ENCODE measurements at places on chromosomes 4 and X.

DNA sequence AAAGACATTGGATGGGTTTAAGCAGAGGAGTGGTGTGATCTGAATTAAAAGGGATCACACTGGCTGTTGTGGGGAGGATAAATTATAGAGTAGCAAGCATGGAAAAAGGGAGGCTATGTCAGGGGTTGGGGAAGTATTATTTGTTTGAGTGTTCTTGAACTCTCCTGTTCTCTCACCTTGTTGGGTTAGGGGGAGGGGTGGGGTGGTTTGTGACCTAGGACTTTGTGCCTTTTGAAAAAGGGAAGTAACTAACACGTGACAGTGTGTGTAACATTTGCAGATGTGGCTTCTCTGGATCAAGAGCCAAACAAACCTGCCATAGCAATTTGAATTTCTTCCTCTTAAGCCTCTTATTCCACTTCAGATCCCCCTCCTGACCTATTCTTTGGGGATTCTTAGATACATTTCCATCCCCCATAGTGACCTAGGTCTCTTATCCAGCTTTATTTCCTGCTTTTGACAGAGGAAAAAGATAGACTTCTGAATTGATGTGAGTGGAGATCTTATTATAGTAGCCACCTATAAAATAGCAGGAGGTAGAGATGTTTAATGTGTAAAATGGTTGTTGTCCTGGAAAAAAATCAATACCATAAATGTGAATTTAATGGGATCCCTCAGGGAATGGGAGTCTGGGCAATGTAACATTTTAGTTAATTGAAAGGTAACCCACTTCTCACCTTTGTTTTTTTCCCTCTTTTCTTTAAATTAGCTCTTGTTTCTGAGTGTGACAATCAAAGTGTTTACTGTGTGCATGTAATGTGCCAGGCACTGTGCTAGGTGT is 120.4 kb downstream of the CT47B1 start:
- DNase-seq = no peak

DNA sequence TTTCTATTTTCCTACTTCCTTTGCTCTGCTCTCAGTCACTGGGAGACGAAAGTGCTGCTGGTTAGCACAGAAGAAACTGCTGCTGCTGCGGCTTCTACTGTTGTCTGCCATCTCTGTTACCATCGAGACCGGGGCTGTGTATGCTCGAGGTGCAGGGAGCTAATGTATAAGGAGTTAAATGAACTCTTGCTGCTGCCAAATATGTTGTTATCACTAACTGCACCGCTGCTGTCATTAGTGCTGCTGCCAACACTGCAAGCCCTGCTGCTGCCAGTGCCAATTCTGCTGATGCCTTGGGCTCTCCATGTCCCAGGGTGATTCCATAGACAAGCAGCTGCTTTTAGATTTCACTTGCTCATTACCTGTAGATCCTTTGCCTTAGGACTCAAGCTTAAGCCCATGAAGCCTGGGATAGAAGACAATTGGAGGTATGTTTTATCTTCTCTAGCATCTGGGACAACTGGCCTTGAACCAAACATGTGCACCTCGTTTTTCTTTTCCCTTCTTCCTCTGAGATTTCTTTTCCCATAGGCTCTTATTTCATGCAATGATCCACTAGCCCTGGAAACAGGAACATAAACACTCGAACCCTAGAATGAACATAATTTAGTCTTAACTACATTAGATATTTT is 107.8 kb downstream of the CCSER1 start:
- no peak for DNase-seq

GRCh38 chr4:26204249-26204825 is 116.5 kb upstream of the RBPJ start:
- DNase-seq = no peak

- DNase-seq = peak; percentile 34
These were observed 82.0 kb downstream of the IRF2 start for GRCh38 chr4:184392316-184392715.

- DNase-seq = no peak
These were observed 59.1 kb downstream of the MRPL1 start for GRCh38 chr4:77921701-77922100.

DNA sequence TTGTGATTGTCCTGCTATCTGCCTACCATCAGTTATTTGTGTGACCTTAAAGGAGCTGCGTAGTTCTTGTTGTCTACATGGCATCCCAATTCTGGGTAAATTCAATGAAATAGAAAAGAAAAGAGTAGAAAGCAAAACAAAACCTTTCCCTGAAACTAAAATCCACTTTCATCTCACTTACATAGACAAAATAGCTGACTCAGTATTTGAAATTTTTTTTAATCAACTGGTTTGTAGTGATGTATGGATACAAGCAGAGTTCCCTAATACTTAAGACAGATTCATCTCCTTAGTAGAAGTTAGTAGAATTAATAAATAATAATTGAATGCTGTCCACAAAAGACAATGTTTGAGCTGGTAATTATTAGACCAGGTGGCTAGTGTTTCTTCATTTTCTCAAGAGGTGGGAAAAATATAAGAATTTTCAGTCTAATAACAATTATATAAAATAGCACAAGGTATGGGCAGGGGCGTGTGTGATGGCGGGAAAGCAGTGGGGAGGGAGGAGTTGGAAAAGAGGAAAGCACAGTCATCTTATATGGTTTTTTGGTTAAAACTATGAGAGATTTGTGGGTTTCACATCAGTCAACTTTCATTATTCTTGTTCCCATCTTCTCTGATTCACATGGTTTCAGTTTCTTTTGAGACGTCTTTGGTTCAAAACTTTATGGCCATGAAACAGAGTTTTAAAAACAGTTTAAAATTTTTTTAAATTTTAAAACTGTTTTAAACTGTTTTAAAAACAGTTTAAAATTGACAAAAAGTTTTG is 275.2 kb downstream of the SPRY1 start:
- DNase-seq = no peak

- no peak for DNase-seq
These were observed 254.5 kb upstream of the PPARGC1A start for GRCh38 chr4:24144381-24144780.

GRCh38 chr4:118682928-118683327 is 2.3 kb upstream of the METTL14 start:
- no peak for DNase-seq

DNA sequence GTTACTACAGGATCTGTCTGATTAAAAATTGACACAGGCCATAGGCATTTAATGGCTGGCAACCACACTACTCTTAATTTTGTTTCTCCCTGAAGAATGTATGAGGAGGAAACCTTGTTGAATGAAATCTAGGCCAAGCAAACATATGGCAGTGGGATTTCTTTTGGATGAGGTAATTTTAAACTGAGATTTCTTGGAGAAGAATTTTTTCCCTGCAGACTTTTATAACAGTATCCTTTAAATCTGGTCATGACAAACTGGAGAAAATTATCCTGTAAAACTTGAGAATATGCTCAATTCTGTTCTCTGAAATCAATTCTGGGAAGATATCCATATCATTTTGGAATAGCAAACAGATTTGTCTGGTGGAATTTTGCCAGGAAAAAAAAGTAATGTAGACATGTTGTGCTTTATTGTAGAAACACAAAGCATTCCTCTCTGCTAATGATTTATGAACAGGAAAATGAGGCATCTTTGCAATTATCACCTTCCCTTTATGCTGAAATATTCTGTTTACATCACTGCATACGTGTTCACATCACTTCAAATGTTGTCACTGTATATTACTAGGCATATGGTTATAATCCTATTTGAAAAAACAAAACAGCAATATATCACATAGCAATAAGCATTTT is 108.3 kb upstream of the ARSJ start:
- no peak for DNase-seq

DNA sequence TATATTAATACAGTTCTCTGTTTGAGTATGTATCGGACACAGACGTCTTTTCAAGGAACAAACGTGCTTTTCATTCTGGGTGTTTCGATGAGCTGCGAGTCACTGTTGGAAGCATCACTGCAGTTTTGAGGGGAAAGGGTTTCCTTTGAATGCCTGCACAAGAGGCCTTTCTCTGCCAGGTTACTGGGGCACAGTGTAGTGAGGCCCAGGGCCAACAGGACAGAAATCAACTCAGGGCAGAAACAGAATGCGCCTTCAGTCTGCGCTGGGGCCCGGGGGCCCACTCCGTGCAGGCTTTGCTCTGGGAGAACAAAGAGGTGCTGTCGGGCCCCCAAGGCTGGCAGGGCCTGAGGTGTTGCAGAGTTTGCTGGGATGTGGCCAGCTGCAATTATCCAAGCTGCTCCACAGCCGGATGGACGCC is 2.3 kb upstream of the PPP2R3B start:
- DNase-seq = no peak

GRCh38 chrX:73182502-73183114 is 32.0 kb downstream of the NAP1L2 start:
- no peak for DNase-seq

DNA sequence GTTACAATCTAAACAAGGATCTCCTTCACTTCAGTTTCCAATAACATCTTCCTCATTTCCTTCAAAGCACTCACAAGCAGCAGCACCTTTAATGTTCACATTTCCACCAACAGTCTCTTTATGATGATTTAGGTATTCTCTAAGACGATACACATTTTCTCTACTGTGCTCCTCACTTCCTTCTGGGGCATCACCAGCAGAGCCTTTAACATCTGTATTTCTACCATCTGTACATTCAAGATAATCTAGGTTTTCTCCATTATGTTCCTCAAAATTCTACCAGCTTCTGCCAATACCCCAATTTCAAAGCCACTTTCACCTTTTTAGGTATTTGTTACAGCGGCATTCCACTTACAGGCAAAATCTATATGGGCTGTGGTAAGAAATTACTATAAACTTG is 80.6 kb downstream of the FBXW7 start:
- no peak for DNase-seq

DNA sequence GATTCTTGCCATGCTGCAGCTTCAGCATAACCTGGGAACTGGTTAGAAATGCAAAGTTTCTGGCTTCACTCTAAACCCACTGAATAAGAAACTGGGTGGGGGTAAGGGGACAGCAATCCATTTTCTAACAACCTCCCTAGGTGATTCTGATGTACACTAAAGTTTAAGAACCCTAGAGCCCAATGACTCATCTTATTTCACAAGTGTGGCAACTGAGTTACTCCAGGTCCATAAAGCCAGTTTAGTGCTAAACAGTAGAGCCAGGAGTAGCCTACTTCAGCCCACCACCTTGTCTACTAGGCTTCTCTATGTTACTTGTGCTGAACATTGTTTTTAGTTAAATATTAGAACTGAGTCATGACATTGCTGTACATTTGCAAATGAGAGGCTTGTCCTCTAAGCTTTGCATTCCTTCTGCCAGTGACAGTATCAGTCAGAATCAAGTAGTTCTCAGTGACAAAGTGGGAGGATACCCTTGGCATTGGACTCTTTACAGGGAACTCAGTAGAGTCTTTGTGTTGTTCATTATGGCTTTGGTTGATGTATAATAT is 518.0 kb downstream of the RPA4 start:
- DNase-seq = no peak

- DNase-seq = no peak
These were observed 28.6 kb downstream of the TRPC3 start for GRCh38 chr4:121923306-121923705.

- no peak for DNase-seq
These were observed 9.4 kb downstream of the GPRIN3 start for GRCh38 chr4:89298155-89298554.

DNA sequence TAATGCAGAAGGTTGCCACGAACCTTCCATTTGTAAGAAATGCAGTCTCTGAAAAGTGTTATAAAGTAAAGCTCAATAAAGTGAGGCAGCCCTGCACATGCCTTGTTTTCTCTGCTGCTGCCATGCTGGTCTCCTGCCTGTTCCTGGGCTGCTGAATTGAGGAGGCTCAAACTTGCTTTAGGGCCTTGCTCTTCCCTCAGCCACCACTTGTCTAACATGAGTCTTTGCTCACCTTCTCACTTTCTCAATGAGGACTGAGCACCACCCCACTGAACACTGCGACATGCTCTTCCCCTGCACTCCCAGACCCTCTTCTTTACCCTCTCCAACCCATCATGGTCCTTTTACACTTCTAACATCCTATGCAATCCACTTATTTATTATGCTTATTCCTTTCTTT is 25.2 kb upstream of the MFAP3L start:
- no peak for DNase-seq

DNA sequence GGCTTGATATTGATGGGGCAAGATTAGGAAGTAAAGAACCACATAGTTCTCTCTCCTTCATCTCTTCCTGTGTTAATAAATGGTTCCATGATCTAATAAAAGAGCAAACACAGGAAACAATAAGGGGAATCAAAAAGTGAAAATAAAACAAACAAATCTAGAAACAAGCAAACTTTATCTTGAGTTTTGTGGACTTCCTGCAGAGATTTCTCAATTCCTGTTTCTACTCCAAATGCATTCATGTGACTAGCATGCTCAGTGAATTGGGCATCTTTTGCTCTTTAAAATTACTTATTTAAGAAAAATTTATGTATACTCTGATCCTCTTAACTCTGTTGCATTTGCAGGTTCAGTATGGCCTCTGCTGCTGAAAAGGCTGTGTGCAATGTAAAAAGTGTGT is 682.0 kb downstream of the KCTD8 start:
- no peak for DNase-seq

- DNase-seq = no peak
These were observed at the start of gene FRMPD3 for GRCh38 chrX:107448998-107449835. Gene FRMPD3 (plus strand): TSS chrX:107449652. CDS start chrX:107526589, 76,937 bp downstream.

DNA sequence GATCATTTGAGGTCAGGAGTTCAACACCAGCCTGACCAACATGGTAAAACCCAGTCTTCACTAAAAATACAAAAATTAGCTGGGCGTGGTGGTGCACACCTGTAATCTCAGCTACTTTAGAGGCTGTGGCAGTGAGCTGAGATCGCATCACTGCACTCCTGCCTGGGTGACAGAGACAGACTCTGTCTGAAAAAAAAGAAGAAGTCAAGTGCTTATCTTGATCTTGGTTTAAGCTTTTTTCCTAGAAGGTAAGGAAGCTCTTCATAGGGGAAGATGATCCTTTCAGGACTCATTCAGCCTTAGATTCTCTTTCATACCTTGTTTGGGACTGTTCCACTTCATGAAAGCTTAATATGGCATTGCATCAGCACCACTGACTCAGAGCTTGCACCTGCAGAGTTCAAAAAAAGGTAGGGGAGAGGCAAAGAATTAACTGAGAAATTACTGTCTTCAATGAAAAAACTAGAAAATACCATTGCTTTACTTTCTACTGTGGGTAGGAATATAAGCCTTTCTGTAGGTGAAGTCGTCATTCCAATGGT is 70.8 kb upstream of the EPGN start:
- no peak for DNase-seq

DNA sequence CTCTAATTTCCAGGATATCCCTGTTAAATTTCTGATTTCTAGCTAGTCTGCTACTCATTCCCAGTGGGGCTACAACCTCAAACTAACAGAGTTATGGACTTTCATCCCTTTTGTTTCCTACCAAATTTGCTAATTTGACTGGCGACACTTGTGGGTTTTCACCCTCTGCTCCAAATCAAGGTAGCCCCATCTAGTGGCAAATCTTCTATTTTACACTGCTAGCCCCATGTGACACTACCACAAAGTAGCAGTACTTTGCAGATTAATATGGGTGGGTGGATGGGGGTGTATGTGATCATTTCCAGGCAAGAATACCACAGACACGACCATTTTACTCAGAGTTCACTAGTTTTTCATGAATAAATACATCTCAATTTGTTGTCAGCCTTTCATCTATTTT is 150.3 kb downstream of the MSL3 start:
- DNase-seq = no peak

GRCh38 chrX:63784902-63785707 is at the start of gene ARHGEF9:
Gene ARHGEF9 (minus strand): TSS chrX:63785214. CDS start chrX:63785145, 69 bp downstream.
- DNase-seq = peak; percentile 70

- no peak for DNase-seq
These were observed 82.6 kb downstream of the ANXA3 start for GRCh38 chr4:78634011-78634664.

- DNase-seq = no peak
These were observed 34.1 kb downstream of the GPAT3 start for GRCh38 chr4:83569987-83570386.

- DNase-seq = no peak
These were observed 25.1 kb downstream of the IGSF1 start for GRCh38 chrX:131264053-131264452.
